ENCODE measurements at places on chromosomes 6 and 20.

GRCh38 chr20:16607364-16608276, 34.4 kb upstream of the KIF16B start:
- DNase-seq: no peak

DNA sequence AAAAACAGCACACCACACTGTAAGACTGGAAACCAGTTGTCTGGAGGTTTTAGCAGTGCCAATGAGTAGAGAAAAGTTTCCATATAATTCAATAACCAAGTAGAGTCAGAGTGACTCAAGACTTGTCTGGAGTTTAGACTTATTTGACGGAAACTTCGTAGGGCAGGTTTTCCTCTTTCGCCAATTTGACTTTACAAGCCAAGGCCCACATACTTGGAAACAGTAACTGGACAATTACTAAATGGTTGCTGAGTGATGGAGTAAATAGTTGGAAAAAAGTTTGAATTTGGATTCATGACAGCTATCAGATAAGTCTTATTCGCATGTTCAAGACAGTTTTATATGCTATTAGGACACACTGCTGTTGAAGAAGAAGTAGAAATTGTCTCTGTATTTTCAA, 48.1 kb upstream of the CTAGE9 start:
- DNase-seq: no peak

DNA sequence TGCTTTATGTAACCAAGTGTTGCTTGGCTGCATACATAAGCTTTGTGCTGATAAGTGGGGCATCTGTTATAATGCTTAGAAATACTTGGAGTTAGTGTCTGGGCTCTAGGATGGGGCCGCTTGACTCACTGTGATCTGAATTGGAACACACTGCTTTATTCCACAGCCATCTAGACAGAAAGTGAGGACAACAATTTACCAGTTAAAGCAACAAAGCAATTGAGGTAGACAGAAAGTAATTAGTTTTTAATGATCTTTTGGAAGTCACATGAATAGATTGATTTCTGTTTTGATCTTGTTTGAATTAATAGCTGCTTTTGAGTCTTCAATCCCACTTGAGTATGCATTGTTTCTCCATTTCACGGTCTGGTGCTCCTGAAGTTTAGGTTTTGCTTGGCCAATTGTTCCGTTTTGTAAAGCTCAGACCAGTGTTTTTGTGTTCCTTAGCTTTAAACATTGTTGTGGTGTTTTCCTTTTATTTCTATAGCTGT, 157.5 kb downstream of the TRMT11 start:
- no peak for DNase-seq

DNA sequence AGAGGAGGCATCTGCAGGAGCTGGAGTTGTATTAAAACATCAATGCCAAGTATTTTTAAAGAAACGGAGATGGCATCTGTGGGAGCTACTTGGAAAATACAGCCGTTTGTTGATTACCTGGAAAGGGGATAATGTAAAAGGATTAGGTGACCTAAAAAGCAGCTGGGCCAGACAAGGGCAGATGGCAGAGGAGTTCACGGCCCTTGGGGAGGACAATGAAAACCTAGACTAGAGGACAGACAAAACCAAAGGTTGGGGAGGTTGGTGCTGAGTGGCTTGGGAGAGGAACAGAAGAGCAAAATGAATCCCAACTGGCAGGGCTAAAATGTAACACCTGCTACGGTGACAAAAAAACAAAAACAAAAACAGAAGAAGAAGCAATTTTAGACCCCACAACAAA, 260.5 kb upstream of the JARID2 start:
- DNase-seq: no peak

DNA sequence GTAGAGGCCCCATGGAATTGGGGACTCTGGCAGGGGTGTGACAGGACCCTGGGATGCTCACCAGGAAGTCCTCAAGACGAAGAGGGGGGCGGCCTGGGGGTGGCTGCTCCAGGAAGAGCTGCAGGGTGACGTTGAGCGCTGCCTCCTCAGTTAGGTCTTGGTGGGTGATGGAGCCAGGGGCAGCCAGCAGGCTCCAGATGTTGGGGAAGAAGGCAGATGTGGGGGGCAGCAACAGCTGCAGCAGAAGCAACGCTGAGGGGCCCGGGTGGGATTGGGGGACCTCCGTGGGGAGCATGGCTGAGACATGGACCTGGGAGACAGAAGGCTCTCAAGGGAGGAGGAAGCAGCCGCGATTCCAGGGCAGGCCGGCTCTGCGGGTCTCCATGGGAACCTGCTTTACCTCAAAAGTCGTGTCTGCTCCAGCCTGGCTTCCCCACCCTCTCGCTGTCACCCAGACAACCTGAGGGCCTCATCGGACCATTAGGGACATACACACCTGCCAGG, 591 bp downstream of the VWA7 start:
- DNase-seq: no peak

DNA sequence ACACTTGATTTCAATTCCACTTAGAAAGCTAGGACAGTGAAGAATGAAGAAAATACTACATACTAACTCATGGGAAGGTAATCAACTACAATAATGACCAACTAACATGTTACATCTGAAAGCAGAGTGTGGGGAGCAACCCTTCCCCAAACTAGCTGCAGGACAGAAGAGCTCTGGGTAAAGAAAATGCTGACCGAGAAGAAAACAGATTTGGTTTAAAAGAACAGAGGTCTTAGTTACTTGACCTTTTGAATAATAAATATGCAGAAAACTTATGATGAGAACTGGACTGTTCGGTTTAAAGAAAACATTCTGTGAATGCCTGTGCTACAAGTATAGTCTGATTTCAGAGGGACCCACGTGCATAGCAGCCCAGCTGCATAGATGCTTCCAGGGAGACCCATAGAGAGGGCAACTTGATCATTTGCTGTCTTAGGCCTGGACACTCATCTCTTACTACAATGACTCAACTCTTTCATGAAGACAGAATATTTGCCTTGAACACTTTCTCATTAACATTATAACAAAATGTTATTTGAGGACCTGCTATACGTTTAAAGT, 53.5 kb downstream of the RALGAPA2 start:
- no peak for DNase-seq

GRCh38 chr6:11110921-11111768, at the start of gene ERVFRD-1:
Gene ERVFRD-1 (minus strand): TSS chr6:11111725. CDS start chr6:11105310, 6,415 bp downstream.
- DNase-seq: no peak

DNA sequence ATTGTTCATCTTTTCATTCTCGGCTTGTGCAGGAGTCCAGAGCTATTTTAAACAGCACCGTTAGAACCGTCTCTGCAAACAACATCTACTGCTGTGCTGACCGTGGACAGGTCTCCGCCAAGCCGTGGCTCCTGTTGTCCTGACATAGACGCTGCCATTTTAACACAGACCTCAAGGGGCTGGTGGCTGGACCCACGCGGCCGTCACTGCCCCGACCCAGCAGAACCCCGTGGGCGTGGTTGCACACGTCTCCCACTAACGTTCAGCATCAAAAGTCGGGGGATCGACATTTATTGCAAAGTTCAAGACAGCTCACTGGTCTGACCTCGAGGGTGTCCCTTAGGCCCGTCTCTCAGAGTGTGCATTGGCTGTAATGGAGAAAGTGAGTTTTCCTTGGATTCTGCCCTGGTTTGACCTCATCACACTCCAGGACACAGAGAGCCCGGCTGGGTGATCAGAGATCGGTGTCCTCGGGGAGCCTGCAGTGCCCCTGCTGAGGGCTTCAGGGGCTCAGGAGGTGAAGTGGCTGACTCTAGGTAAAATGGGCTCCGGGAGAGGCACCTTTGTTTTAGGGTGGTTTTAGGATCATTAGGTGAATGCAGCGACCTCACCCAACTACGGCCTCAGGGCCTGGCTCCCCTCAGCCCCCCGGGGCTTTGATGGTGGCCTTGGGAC, 363.2 kb downstream of the THBS2 start:
- no peak for DNase-seq

GRCh38 chr20:24964506-24964840, 15.4 kb downstream of the CST7 start:
- DNase-seq: no peak

DNA sequence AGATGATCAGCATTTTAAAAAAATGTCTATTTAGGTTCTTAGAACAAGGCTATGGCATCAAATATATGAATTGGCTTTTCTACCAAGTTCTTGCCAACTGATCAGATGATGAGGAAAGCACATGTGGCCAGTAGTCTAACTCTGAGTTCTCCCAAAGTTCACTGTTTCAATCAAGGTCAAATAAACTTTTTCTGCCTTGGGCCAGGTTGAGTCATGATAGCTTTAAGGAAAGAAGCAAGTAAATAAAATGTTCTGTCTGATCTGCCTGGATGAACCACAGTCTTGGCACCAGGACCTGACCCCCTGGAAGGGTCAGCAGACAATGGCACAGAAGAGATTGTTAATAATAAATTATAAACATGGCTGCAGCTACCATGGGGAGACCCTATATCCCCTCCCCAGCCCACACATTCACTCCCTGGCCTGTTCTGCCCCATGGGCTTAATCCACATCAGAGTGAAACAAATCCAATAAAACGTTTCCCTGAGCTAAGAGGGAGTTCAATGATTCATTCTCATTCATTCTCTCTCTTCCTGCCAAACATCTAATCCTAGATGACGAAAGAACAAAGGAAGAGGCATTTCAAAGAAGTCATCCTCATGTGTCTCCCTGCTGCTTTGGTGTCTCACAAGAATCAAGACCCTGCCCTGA, 661.6 kb downstream of the DHX35 start:
- no peak for DNase-seq

- no peak for DNase-seq
Observed at GRCh38 chr6:143225929-143226328, 165.2 kb downstream of the AIG1 start.

GRCh38 chr20:41691443-41691842, 73.3 kb upstream of the CHD6 start:
- DNase-seq: no peak

DNA sequence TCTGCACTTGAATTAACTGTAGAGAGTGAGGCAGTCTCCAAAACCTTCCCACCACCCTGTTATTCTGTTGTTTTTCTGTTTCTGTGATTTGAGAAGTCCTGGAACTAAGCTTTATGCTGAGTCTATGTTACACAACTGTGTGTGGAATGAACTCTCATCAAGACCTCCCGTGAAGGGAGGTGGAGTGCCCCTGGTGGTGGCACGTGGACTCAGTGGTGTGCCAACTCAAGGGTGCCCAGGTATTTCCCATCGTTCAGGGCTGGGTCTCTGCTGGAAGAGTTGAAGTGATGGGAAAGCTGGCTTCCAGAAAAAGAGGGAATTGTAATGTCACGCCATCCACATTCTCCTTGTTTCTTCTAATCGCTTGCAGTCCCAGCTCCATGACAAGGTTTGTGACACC, 374.2 kb downstream of the SMOC2 start:
- DNase-seq: no peak

GRCh38 chr20:3068986-3069900, 2.2 kb upstream of the OXT start:
- peak; percentile 60 for DNase-seq

DNA sequence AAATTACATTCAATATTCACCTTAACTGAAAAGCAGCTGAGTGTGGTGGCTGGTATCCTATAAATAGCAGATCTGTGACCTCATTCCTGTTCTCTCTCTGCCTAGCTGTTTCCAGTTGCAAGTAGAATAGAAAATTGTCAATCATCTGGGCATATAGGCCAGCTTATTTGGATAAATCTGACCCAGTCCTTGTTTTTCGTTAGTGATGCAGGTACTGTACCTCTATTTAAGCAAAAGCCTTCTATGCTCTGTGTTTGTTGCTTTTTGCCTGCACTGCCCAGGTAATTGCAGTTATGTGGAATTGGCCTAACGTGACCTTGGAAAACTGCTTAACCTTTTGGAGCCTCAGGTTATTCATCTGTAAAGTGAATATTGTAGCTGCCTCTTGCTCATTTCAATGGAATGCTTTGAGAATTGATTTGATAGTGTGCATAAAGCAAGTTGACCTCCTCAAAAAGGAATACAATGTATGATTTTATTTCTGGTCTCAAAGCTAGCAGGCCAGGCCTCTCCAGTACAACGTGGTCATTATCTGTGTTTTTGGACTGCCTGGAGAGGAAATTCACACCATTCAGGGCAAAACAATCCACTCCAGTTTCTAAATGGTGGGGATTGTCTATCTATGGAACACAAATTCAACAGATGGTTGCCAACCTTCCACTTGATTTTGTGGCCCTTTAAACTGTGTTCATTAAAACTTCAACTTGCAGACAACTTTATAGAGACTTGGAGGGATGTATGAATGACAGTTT, 508.7 kb upstream of the CITED2 start:
- peak; percentile 46 for DNase-seq

DNA sequence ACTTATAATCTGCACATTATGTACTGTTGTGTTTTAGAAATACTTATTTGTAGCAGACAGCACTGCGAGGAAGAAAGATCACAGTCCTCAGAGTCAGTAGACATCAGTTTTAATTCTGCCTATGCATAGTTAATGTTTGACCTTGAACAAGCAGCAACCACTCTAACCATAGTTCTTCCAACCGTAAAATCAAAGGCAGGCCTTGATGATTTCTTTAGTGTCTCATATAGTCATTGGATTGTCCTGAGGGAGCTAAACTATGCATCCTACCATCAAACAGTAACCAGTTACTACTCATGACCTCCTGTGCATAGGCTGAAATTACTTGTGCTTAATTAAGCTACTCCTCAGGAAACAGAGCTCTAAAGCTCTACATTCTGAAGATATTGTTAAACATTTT, 294.8 kb upstream of the STXBP5 start:
- no peak for DNase-seq

GRCh38 chr20:25065625-25066338, 7.8 kb upstream of the ACSS1 start:
- DNase-seq: no peak

DNA sequence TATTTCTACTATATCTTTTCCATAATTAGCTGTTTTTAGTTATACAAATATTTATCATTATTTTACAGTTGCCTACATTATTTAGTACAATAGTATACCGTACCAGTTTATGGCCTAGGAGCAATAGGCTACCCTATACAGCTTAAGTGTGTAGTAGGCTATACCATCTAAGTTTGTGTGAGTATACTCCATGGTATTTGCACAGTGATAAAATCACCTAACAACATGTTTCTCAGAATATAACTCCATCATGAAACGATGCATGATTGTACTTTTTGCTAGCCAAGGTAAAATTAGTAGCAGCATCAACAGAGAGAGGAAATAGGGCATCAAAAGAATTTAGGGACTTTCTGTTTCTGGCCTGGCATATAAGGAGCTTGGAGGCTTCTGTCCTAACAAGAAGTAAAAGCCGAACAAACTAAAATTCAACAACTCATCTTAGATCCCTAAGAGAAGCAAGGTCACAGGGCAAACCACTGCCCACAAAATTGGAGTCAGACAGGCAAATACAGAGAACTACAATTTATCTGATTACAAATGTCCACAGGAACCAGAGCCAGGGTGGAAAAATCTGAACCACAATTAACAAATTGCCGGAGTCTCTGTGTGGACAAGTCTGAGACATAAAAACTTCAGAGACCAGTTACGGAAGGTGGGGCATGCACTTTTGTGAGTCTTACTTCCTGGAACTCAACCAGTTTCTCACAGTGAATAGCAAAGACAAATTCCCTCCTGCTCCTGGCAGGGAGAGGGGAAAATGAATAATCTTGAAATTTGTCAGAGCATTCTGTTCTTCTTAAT, 671.4 kb downstream of the RFPL4B start:
- no peak for DNase-seq
